Stimulated activated CD8-positive, alpha-beta memory T cell treated with anti-CD3 and anti-CD28 coated beads, Interleukin-2, amount 100 ng/mL, for 1 hour (primary cell): ENCODE measurements at places on chromosomes 7 and 10.

DNA sequence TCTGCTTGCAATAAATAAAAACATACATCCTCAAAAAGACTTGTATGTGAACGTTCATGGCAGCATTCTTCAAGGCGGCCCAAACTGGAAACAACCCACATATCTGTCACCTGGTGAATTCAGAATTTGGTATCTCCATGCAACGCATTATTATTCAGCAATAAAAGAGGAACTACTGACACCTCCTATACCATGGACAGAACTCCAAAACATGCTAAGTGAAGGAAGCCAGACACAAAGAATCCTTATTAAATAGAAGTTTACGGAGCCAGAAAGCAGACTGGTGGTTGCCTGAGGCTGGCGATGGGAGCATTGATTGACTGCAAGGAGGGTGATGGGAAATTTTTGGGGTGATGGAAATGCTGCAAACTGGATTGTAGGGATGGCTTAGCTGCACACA lies 530.8 kb upstream of the DPP6 start:
- no peak for DNase-seq

GRCh38 chr10:69344591-69345252 lies 66.4 kb downstream of the HK1 start:
- DNase-seq, result no peak

GRCh38 chr10:97682042-97682441 lies 5.0 kb downstream of the AVPI1 start:
- DNase-seq, result no peak

DNA sequence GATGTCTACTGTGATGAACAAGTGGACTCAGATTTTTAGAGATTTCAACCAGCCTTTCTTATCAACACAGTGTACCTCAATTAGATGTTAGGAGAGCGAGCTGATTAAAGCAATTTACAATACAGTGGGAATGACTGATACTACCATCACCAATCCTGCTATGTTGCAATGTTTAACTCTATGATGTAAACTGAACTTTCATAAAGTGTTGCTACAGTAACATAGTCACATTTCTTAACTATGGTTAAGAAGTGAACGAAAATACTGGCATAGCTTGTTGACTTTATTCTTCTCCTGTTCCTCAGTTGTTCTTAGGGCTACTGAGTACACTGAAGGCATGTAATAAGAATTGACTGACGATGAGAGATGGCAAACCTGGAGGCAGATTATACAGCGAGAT lies 139.8 kb downstream of the MYOF start:
- no peak for DNase-seq

- peak; percentile 26 for DNase-seq
Measured at GRCh38 chr10:110568055-110568735, 700 bp downstream of the SMC3 start.

DNA sequence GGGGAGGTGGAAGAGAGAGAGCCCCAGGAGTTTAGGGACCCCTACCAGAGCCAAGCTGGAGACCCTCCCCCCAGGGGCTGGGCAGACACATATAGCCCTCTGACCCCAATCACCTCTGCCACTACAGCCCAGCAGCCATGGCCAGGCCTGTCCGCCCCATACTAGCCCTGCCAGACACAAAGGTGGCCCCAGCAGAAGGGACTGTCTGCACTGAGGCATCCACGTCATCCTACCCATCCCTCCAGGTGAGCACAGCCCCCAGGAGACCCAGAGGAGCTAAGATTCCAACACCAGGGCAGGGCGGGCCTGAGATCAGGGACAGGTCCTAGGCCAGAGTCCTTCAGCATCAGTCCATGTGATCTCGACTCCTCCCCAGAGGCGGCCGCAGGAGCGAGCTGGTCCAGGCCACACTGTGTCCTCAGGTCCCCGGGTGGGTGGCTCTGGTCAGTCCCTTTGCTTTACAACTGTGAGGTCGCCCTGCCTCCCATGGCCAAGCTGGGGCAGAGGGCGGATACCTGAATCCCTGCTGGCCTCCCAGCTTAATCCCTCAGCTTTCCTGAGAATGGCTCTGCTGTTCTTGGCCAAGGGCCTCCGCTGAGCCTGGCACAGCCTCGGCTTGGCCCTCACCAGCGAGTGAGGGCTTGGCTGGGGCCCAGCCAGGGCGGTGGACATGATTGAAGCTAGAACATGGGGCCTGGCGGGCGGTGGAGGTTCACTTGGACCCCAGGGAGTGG lies 14.3 kb upstream of the ELN start:
- DNase-seq, result no peak

- no peak for DNase-seq
Measured at GRCh38 chr10:93417266-93417665, 64.9 kb downstream of the MYOF start.

DNA sequence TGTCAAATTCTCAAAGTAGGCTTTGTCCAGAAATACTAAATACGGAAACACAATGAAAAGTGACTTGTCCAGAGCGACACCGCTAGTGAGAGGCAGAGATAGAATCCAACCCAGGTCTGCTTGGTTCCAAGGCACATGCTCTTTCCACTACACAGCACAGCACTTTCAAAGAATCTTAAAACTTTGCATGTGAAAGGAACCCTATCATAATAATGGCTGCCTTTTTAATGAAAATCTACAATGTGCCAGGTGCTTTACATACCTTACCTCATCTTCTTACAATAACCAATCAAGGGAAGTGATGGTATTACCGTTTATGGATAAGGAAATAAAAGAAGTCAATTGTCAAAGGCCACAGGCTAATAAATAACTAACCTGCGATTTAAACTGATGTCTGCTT lies 2.6 kb downstream of the CHCHD3 start:
- DNase-seq, result no peak

GRCh38 chr7:137930581-137930980 lies 71.3 kb downstream of the CREB3L2 start:
- no peak for DNase-seq

GRCh38 chr10:102775201-102775934 lies 31.6 kb downstream of the WBP1L start:
- no peak for DNase-seq

DNA sequence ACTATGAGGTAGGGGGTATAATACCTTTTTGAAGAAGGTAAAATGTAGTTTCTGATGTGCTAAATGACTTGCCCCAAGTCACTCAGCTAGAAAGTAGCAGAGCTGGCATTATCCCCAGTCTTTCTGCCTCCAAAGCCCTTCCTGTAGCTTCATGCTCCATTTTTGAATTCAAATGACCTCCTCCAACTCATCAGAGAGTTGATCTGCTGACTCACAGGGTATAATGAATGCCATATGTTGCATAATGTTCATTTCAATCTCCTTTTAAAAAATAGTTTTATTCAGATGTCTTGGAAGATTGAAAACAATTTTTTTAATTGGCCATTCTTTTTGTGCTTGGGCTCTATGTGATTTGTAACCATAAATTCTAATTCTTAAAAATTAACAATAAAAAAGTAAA lies 272.8 kb upstream of the IMMP2L start:
- DNase-seq, result no peak

DNA sequence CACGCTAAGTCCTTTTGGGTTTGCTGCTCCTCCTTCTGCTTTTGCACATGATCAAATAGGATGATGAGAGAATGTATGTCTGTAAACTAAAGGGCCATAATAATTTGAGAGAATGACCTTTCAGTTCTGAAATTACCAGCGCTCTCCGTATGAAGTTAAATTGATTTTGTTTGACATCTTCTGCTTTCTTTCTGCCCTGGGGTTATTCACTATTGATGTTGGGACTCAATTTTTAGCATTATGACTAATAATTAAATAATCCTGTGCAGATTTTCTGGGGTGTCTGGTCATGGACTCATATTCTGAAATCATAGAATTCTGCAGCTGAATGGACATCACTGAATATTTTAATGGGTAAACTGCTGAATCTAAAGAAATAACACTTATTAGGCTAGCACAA lies 423.2 kb downstream of the POM121L12 start:
- no peak for DNase-seq

DNA sequence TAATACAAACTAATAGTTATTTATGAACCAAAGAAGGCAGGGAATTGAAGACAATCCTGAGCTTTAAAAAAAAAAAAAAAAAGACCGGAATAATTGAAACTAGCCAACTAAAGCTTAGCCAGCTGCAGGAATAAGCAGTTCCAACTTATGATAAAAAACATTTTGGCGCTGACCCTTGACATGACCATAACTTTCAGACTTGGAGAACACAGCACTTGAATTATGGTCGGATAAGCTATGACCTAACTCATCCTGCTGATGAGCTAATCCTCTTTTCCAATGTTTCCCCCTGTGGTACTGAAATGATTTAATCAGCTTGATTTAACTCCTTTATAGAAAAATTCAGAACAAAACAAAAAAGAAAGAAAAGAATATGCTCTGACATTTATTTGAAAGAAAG lies 181.8 kb downstream of the DGKB start:
- DNase-seq, result no peak

- no peak for DNase-seq
Measured at GRCh38 chr10:133259602-133259989, 17.1 kb downstream of the ADAM8 start.

DNA sequence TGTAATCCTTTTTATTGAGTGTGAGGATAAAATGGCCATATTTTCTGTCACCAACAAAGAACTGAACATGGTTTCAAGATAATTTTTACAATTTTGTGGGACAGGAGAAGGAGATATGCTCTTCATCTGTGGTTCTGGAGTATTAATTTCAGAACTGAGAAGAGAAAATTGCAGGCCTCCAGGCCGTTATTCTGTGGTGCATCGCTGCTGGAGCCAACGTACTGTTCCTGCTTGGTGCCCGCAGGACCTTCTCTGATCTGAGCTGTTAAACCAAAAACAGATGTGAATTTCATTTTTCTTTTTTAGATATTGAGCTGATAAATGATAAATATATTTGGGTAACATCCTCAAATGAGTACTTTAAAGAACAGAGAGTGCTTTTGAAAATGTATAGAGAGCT lies 63.9 kb downstream of the IKZF1 start:
- no peak for DNase-seq

DNA sequence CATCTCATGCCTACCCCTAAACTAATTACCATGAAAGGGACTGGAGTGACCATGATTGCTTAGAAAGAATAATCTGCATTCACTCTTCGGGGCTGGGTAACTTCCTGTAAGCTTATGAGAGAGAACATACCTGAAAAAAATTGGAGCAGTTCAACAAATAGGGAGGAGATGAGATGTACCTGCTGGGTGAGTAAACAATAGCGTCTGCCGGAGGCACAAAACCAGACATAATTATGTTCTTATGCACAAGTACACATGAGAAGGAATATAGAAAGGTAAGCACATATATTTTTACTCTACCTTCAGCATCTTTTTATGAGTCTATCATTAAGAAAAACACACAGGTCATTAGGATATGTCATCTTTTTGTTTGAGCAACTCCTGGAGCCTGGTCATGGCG lies 224.6 kb upstream of the FERD3L start:
- DNase-seq, result no peak

DNA sequence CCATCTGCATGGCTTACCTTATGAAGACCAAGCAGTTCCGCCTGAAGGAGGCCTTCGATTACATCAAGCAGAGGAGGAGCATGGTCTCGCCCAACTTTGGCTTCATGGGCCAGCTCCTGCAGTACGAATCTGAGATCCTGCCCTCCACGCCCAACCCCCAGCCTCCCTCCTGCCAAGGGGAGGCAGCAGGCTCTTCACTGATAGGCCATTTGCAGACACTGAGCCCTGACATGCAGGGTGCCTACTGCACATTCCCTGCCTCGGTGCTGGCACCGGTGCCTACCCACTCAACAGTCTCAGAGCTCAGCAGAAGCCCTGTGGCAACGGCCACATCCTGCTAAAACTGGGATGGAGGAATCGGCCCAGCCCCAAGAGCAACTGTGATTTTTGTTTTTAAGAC lies 12.4 kb downstream of the DUSP5 start:
- no peak for DNase-seq

- no peak for DNase-seq
Measured at GRCh38 chr10:92553959-92554358, 19.9 kb downstream of the IDE start.

DNA sequence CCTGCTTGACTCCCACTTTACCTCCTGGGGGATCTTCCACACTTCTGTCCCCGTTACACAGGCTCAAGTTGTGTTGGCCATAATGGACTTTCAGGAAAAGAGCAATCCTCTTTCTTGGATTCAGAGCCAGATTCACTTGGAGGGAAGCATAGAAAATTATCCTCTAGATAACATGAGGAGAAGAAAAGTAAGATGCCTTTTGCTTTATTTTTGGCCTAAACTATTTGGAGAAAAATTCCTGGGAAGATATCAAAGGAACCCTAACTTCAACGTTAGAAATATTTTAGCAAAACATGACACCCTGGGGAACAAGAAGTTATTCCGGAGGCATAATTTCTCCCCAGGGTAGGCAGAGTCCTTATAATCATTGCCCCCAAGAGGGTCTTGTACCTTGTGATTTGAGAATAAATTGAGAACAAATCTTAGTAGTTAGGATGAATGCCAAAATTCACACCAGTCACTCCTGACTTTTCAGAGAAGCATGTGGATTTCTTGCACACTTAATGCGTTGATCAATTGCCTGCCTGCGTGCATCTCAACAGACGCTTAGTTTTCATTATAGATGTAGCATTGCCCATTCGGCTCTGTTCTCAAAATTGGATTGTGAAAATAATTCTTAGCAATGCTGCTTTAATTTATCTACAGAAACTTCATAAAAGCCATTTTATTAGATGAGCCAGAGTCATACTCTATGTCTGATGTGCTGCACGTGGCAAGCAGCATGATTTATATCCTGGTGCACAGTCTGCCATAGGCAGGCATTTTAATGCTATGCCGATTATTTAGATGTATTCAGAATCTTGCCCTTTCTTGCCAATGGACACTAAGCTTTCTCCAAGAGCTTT lies 224.4 kb downstream of the C7orf25 start:
- no peak for DNase-seq

DNA sequence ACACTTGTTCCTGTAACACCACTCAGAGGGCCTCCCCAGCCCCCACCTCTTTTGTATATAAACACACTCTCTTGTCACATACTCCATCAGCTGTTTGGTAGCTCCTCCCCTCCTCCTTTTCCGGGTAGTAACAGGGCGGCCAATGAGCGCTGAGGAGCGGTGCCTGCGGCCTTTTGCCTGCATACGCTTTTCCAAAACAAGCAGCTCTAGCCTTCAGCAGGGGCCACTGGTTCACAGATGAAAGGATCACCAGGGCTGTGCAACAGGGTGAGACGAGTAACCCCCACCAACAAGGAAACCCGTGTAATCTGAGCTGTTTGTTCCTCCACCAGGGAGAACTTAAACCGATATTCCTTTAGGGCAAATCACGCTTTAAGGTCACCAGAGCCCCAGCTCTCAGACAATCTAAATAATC lies 3.9 kb downstream of the UBE2H start:
- DNase-seq, result peak; percentile 59

DNA sequence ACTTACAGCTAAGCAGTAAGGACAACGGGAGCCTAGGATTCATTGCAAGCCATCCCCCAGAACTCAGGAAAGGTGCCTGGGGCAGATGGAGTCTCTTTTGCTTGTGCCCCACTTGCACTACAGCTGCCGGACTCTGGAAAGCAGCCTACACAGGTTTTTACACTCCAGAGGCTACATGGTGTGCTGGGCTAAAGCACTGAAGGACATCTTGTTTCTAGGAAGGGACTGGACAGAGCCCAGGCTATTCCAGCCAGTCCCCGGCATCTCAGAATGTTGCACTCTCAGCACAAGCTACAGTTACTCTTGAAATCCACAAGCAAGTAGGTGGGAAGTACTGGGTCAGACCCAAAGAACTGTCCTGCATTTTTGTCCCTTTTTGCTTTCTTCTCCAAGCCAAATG lies 333.1 kb downstream of the TNS3 start:
- no peak for DNase-seq

GRCh38 chr7:28316489-28316888 lies 95.8 kb upstream of the CREB5 start:
- no peak for DNase-seq
